ENCODE measurements at places on chromosomes 1 and 21.

DNA sequence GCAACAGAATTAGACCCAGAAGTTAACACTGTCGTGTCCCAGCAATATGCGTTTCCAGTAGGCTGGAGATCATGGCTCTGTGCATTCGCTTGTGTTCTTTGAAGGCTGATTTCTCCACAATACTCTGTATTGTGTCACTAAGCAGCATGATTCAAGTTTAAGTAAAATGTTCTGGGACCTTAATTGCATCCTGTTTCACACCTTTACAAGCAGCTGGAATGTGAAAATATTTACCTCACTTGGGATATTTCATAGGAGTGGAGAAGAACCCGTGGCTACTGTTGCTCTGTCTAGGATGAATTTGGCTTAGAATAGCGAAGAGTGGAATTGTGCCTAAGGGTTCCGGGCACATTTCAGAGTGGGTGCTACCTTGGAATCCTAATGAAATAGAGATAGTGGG is 6.3 kb downstream of the PTGFRN start:
- no peak for DNase-seq

DNA sequence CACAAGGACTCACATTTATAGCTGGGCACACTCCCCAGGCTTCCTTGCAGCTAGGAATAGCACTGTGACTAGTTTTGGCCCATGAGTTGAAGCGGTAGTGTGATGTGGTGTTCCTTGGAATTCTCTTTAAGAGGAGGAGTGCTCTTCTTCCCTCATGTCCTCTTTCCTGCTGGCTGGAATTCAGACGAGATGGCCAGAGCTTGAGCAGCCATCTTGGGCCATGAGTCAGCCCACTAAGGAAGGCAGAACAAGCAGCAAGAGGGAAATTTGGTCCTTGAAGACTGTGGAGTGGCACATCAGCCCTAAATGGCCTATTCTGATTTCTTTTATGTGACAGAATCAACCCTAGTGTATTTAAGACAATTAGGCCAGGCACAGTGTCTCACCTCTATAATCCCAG is 20.0 kb downstream of the HTR6 start:
- DNase-seq: no peak

GRCh38 chr1:234660536-234661316 is 50.7 kb upstream of the IRF2BP2 start:
- no peak for DNase-seq

DNA sequence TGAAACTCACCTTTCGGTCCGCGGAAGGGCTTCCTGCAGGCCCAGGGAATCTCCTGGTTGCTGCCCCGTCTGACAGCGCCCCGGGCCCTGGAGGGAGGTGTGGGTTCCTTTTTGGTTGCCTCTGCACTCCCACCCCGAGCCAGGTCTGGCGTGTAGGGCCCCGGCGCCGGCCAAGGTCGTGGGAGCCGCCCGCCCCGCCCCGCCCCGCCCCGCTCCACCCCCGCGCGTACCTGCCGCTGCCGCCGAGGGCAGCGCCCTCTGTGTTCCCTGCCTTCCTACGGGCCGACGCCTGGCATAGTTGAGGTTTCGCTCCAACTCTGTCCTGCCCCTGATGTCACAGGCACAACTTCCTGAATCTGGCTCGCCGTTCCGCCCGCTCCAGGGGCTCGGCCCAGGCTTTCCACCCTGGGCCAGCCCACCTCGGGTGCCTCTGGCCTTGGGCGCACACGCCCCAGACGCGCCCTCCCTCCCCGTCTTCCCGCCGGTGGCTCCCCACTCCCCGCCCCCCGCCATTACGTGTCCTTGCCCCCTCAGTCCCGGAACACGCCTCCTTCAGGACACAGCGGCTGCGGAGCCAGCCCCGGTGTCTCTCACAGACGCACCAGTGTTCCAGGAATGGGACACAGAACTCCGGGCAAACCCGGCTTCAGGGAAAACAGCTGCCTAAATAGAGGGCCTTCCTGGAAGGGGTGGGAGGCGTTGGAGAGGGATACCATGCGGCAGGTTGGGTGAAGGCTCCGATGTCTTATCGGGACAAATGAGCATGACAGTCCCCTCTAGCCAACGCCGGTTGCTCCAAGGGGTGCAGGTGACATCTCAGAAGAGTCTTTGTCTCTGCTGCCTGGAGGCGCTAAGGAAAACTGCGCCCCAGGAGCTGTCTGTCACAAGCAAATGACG is at the start of gene KIAA0040:
Gene KIAA0040 (minus strand): TSS at position 147 of the 897 bp plus-strand sequence. CDS start 31,763 bp downstream, outside the sequence.
- DNase-seq: peak; percentile 71

DNA sequence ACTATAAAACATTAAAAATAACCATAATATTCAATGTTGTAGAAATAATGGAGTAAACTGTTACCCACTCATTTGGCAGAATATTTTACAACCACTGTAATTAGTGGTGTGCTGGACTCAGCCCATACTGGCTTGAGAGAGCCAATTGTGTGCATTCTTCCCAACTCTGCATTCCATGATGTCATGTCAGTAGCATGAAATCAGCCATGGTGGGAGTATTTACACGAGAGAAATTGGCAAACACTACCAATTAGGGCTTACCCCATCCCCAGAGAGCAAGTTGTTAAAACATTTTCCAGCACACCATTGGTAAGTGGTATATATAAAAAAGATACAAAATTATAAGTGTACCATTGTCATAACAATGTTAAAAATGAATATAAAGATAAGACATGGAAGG is 19.1 kb upstream of the QSOX1 start:
- DNase-seq: no peak

- DNase-seq: peak; percentile 35
These were observed 57.3 kb downstream of the NKAIN1 start for GRCh38 chr1:31182352-31182751.

GRCh38 chr1:55826381-55827080 is 611.4 kb upstream of the USP24 start:
- no peak for DNase-seq

DNA sequence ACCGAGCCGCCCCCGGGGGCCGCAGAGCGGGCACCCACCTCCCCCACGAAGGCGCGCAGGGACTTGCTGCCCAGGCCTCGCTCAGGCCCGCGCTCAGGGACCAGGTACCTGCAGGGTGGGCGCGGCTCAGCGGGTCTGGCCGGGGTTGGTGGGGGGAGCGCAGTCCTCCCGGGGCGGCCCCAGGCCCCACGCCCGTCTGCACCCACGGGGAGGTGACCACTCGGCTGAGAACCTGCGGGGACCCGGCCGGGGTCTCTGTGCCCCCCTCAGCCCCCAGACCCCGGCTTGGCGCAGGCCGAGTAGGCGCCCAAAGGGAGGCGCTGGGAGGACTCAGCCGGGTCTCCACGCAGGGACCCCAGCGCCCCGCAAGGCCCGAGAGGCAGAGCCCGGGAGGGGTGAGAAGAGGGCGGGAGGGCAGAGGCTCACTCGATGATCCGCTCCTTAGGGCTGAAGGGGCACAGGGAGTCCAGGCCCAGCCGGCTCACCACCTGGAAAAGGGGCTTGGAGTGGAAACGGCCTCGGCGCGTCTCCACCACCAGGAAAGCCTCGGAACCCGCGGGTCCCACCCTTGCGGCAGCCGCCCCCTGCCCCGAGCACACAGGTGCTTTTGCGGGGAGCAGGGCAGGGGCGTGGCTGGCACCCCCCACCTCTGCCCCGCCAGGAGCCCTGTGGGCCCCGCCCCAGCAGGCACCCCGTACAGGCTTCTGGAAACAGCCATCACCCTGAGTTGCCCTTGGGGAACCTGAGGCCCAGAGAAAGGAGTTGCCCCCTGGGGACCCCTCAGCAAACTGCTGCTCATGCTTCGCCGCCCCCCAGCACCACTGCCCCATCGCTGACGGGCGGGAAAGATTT is 9.3 kb downstream of the FTCD start:
- DNase-seq: no peak

Data from NCI-H345 (cell line).